IMR-90 (cell line): ENCODE measurements at places on chromosomes 5 and 9.

DNA sequence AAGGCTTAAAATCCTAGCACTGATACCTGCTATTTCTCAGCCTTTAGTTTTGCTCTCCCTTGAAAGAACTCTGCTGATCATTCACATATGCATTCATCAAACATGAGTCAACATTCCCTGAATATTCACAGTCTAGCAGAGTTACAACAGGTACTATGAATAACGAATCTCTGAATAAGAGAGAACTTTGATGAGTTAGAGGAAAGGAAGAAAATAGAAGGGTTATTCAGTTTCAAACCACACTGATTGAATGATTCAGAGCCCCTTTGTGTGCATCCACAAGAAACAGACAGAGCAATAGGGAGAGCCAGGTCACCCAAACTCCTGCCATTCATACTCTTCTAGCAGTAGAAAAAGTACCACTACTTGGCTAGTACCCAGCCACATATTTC, 36.0 kb downstream of the FOXD1 start:
- peak; percentile 79 for DNase-seq

DNA sequence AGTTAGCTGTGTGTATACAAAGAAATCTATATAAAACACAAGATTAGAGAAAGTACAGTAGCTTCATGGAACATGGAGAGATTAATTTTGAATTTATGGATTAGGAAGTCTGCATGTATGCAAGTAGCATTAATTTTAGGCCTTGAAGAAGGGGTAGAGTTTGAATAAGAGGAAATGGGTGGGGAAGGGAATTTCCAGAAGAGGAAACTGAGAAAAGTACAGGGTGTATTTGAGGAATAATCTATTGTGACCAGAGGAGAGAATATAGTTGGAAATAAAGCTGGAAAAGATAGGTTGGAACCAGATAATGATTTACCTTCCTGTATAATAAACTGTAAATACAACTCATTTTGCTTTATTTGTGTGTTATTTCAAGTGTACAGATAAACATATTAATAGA, 53.6 kb downstream of the CWC27 start:
- DNase-seq, result no peak

DNA sequence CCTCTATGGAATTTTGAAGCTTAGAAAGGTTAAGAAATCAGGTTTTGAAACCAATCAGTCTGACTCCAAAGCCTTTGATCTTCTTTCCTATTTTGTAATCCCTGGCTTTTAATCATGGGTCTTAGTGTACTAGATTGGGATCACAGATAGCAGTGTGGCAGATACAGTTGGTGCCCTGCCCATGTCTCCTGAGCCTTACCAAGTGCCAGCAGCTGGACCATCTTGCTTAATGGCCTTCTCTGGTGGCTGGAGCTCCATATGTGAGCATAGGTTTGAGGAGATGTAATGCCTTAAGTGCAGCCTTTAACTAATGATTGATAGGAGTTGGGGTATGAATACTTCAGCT, 16.7 kb upstream of the RIC1 start:
- no peak for DNase-seq

GRCh38 chr9:134488331-134489280, 153.0 kb upstream of the COL5A1 start:
- DNase-seq, result no peak

DNA sequence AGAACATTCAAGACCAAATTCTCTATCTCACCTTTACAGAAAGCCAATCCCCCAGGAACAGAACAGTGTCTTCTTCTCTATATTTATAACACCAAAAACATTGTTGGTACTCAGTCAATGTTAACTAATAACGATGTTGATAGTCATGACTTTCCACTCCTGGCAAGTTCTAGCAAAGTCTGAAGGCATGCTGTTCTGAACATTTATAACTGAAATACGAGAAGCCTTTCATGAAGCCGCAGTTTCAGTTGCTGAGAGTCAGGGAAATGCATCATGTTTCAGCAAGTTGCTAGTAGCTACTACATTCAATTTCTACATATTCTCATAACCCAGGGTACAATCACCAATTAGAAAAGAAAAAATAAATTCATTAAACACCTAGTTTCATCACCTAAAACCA, 301.4 kb downstream of the PDE4D start:
- peak; percentile 25 for DNase-seq
